ENCODE measurements at places on chromosomes 12 and 14.

DNA sequence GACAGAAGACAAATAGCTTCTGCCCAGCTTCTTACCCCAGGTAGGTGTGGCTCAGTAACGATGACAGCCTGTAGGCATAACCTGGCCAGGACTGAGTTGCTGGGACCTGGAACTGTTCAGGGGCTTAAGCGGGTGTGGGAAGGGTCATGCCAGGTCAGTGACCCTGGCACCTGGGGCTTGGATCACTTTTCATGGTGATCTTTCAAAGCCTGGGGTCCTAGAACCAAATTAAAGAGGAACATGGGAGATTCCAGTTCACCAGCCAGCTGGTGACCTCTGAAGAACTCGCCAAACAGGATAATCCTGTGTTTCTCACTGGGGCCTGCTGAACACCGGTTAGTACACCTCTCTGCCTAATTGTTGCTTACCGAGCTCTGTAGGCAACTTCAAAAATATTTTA, 102.6 kb upstream of the LMNTD1 start:
- no peak for DNase-seq

GRCh38 chr14:31926123-31926522, 151.0 kb upstream of the ARHGAP5 start:
- no peak for DNase-seq

- DNase-seq, result no peak
Observed at GRCh38 chr12:115810122-115810901, 467.2 kb downstream of the MED13L start.

- DNase-seq, result no peak
Observed at GRCh38 chr14:21711360-21711961, 37.8 kb upstream of the OR4E1 start.

DNA sequence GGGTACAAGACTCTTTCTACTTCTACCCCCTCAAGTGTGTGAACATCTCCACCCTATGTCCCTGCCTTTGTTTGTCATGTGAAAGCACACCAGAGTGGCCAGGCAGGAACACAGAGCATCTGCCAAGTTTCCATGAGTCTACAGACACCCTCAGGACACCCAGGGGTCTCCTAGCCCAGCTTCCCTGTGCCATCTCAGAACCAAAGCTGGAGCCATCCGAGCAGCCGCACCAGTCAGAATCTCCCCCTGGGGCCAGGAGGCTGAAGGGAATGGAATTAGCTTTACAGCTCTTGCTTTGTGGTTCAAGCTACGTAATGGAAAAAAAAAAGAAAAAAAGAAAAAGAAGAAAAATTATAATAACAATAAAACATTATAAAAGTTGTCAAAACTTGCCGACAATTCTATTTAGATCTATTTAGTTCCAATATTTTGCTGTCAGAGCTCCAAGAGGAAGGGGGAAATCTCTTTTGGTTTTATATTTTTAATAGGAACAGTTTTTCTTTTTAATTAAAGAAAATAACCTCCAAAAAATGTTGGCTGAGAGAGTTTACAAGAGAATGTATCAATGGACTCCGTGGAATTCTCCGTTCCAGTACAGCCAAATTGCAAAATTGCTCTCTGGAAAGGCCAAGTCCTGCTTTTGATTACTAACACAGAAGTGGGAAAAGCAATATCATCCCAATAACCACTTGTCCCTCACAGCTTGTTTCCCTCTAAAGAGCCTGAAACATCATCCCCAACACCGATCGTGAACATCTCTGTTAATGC, 37.1 kb downstream of the TBX5 start:
- no peak for DNase-seq

- DNase-seq, result no peak
Observed at GRCh38 chr14:89952576-89952975, 2.0 kb downstream of the EFCAB11 start.

DNA sequence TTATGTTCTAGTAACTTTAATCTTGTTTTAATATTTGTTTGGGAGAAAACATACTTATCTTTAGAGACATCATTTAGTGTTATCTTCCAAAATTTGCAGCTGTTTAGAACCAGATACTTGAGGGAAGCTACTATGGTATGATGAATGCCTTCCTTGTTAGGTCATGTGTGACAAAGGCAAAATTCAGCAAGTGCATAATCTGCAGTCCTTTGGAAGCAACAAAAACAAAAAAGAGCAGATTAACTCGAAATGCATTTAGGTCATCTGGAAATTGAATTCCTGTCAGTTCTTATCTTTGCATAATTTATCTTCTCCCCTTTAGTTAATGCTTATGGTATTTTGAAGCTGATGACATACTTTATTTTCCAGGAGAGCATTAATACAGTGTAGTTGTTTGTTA, 3.5 kb downstream of the FBXO34 start:
- no peak for DNase-seq

- DNase-seq, result no peak
Observed at GRCh38 chr12:125033288-125033687, 31.9 kb upstream of the AACS start.

DNA sequence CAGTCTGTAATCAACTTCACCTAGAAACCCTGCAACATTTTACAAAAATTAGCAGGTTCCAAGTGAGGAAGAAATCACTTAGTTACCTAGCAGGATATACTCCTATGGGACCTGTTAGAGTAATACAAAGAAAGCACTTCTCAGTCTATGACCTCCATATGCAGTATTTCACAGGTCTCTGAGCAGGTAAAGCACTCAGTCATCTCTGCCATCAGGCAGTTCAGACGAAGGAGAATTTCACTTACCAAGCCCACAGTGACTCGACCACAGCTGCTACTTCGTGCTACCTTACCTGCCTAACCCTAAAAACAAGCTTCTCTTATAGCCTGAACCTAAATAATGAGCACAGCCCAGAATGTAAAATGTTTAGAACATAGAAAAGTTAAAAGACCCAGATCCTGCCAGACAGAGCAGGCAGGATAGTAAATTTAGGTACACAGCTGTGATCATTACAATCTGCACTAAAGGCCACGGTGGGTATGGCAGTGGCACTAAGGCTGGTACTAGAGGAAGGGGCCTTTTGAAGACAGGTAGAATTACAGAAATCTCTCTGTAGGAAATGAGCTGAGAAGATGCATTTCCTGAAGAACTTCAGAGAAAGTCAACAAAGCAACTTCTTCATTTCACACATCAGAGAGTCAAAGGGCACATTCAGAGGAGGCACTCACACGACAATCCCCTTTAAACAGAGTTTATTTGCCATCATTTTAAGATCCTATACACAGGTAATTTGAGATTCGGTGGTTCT, 35.7 kb downstream of the DCAF5 start:
- DNase-seq, result no peak

GRCh38 chr14:76968621-76969063, 59.9 kb downstream of the IRF2BPL start:
- no peak for DNase-seq

DNA sequence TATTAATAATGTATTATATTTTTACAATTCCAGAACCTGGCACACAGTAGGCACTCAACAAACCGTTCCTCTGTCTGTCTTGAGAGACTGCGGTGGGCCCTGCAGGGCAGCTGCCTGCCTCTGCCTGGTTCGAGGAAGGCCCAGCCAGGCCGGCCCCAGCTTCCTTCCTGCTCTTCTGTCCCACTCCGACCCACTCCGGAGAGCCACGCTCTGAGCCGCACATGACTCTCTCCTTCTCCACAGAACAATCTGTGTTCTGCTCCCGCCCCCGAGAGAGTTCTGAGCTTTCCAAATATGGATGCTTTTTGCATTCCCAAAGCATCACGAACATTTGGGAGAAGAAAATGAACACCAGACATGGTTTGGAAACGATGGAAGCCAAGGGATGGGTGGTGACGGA, 57.3 kb downstream of the TTC7B start:
- DNase-seq, result no peak

DNA sequence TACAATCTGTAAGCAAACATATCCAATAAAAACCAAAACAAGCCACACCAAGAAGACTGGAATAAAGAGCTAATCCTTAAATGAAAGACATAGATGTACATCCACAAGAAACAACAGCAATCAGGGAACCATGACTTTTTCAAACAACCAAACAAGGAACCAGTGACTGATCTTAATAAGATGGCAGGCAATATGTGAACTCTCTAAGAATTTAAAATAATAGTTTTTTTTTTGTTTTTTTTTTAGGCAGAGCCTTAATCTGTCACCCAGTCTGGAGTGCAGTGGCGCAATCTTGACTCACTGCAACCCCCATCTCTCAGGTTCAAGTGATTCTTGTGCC, 52.9 kb upstream of the CAPRIN2 start:
- no peak for DNase-seq

- DNase-seq, result no peak
Observed at GRCh38 chr12:5407034-5407856, 24.7 kb upstream of the NTF3 start.

- peak; percentile 32 for DNase-seq
Observed at GRCh38 chr12:52213564-52214420, 19.3 kb upstream of the KRT7 start.

GRCh38 chr14:54166049-54166950, 209.7 kb upstream of the BMP4 start:
- DNase-seq, result no peak

GRCh38 chr14:89175881-89176799, 240.9 kb downstream of the FOXN3 start:
- DNase-seq, result no peak

DNA sequence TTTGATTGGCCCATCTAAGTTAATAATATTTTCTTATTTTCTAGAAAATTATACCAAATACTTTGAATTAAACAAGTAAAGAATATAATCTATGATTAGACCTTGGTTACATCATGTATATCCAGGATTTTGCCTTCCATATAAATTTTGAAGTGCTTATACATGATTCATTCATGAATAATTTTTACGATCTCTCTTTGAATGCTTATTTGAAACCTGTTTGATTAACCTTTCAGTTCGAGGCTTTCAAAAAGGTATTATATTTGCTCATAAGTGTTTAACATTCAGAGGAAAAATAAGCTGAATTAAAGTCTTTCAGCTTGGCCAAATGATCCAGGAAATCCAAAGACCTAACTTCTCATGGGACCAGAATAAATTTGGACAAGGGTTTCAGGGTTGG, 495.2 kb upstream of the GARIN6 start:
- no peak for DNase-seq

GRCh38 chr12:13095266-13095995, 8.0 kb downstream of the GSG1 start:
- DNase-seq, result no peak

- no peak for DNase-seq
Observed at GRCh38 chr12:132125736-132126135, 18.4 kb downstream of the DDX51 start.

DNA sequence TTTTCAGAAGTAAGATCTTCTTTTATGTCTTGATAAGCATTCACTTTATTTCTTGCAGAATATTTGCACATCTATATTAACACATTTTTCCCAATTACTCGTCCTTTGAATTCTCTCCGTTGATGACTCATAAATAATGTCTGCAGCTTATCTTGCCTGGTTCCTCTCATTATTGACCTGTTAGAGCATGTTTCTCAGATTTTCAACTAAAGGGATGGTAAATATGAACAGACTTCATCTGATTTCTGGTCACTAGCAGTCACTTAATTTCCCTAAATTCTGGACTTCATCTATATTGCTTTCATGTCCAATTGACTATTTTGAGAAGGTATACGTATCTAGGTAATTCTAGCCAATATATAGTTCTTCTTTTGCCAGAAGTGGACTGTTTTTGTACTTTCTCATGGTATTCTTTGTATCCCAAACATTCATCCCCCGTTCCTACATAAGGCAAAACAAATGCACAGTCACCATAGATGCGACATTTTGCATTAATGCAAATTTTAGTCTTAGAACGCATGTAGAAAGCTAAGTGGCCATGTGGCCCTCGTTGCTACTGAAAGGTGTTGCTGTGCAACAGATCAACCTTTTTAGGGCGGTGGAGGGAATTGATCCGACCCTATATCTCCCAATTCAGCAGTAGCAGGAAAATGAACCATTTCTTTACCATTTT, 6.2 kb downstream of the PIK3C2G start:
- no peak for DNase-seq

DNA sequence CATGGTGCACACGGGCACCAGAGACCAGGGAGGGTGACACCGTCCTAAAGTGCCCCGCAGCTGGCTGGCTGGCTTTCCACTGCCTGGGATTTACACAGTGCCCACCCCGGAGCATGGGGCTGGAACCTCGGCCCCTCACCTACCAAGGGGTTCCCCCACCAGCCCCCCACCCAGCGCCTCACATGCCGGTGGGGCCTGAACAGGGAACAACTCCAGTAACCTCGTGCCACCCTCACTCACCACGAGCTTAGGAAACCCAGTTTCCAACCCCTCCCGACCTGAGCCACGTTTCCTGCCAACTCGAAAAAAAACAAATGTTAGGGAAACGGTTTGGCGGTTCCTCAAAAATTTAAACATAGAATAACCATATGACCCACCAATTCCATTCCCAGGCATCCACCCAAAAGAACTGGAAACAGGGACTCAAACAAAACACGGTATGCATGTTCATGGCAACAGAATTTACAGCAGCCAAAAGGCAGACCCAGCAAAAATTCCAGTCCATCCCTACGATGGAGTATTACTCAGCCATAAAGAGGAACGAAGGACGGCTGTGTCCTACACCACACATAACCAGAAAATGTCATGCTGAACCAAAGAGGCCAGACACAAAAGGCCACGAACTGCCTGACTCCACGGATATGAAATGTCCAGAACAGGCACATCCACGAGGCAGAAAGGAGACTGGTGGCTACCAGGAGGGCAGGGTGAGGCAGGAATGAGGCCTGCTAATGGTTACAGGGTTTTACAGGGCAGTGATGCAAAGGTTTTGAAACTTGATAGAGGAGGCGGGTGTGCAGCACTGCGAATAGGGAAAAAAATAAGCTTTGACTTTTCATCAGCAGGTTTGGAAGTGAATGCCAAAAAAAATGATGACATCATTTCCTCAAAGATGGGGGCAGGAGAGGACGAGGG, 68.9 kb downstream of the NCOR2 start:
- no peak for DNase-seq

- DNase-seq, result no peak
Observed at GRCh38 chr12:857611-858010, 91.9 kb downstream of the RAD52 start.

GRCh38 chr12:75269209-75269608, 59.6 kb upstream of the KCNC2 start:
- DNase-seq, result no peak

DNA sequence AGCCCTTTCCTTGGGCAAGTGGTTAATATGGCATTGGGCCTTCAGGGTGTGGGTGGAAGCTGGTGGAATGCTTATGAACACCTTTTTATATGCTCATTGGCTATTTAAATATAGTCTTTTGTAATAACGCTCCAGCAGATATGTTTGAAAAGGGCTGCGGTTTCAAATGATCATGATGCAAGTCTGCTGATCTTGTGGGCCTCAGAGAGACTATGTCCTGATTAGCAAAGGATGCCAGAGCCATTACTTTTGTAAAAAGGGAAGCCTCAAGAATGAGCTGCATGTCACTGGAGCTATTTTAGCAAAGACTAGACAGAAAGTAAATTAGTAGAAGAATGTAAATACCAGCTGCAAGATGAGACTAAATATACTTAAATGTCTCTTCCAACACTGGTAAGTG, 200.5 kb downstream of the GXYLT1 start:
- no peak for DNase-seq

DNA sequence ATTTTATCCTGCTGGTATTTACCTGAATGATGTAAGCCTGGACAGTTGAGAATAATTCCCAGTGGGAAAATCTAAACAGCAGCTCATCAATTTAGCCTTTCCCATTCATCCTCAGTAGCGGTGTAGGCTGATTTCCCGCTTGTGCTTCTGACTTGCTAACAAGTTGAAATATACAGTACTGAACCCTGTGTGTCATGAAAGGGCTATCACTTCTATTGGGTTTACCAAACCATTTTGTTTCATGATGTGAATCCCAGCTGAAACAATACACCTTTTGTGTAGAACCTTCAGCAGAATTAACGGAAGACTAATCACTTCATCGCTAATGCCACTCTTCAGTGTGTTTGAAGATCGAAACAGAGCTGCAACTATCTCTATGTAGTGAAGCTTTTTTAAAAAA, 88.4 kb downstream of the POLR3B start:
- no peak for DNase-seq
